ENCODE measurements at places on chromosomes 2 and 18.

GRCh38 chr2:224944707-224945547 is 97.3 kb downstream of the DOCK10 start:
- no peak for DNase-seq

DNA sequence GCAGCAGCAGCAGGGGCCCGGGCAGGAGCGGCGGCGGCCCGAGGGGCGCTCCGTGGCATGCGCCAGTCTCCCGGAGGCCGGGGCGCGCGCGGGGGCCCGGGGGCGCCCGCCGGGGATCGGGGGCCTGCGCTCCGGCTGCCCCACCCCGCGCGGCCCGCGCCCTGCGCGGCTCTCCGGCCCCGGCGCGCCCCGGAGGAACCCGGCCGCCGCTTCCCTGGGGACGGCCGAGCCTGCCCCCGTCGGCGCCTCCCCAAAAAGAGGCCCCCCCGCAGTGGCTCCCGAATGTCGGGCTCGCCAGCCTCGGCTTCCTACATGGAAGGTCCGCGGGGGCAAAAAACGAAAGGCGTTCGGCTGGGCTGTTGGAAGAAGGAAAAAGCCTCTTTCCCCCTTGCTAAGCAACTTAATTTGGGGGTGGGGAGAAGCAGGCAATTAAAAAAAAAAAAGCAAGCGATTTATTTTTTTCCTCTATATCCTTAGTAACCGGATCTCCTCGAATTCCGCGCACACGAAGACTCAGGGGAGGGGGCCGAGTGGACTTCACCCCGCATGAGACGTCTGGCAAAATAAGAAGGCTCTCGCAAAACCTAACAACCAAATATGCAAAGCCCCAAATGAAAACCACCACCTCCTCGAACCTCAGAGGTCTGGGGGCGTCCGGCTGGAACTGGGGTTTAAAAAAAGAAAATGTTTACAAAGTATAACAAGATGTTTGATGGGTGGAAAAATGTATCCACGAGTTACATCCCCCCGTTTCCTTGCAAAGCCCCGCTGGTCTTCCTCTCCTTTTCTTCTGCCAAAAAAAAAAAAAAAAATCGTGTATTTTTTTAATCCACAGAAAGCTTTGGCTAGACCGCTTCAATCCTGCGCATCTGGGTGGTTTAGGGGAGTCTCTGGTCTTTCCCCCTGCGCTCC is at the start of gene SMAD7:
SMAD7 (minus strand) TSS at position 430 of the 912 bp plus-strand sequence. CDS start 541 bp downstream, outside the sequence.
- no peak for DNase-seq

DNA sequence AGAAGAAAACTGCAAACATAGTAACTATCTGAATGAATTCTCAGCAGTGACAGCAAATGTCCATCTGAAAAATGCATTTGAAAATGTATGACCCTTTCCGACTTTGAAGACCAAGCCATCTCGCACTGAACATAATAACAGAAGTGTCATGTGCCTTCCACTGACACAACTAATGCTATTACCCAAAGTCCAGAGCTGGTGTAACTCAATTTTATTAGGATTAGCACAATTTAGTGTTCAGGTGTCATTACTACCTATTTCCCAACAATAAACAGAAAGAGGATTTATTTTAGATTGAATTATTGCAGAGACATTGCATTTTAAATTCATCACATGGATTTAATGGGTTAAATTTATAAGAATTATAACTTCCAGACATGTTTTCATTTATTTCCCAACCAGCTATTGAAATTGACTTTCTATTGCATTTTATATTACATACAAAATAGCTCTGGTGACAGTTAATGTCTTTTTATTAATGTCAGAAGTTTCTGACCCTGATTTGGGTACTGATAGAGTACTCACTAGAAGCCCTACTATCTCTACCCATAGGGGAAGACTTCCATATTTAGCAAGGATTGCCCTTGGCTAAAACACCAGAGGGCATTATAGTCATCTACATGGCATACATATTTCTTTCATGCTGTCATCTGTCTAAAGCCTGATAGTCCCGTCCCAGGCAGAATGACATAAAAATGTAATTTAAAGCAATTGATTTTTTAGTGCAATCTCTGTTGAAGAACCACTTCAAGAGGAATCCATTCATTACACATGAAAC is 7.0 kb upstream of the STK39 start:
- no peak for DNase-seq

GRCh38 chr2:157256626-157257025 is 879 bp upstream of the GALNT5 start:
- no peak for DNase-seq

- DNase-seq = no peak
Observed at GRCh38 chr18:48615566-48616401, 77.0 kb downstream of the CTIF start.

DNA sequence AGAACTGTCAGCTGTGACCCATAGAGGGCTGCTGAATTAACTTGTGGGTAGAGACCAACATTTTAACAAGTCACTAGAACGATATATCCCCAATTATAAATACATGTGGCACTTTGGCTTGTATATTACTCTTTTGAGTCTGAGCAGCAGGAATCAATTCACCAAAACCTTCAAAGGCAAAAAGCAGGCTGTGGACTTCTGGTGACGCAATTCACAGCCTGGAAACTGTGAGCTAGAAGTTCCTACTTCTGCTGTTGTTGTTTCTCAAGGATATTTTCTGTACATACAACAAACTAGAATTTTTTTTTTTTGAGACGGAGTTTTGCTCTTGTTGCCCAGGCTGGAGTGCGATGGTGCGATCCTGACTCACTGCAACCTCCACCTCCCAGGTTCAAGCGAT is 37.3 kb downstream of the PTCD3 start:
- DNase-seq = no peak

DNA sequence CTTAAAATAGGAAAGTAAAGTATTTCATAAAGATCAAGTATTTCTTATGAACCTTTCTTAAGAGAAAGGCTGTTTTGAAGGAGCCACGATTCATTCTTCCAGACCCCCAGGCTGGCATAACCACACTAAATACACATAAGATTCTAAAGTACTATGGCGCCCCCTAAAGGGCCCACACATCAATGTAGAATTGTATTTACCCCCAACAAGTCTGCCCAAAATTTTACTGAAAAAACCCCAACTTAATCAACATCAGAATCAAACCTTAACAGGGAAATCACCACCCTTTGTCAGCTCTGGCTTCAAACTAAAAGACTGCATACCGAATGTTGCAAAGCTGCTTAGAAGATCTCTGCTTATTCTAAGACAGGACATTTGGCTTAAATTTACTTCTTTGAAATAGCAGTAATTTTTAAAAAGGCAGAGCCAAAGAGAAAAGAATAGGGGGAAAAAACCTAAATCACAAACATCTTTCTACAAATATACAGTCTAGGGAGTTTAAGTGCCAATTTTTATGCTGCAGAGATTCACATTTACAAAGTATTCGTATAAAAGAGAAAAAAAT is 20.4 kb upstream of the BCL2 start:
- DNase-seq = no peak

DNA sequence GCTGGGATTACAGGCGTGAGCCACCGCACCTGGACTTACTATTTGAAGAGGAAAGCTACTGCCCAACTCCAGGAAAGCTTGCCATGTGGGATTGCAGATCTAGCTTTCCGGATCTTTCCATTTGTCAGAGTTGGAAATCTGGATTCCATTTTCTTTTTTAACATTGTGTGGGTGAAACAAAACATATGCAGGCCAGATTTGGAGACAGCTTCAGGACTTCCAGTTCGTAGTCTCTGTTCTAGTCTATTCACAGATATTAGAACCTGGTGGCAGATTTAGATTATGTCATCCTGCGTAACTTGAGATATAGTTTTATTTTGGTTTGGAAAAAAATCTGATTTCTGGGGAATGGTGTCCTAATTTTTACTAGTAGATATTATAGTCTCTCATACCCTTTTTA is 70.5 kb downstream of the ZNF236 start:
- no peak for DNase-seq

DNA sequence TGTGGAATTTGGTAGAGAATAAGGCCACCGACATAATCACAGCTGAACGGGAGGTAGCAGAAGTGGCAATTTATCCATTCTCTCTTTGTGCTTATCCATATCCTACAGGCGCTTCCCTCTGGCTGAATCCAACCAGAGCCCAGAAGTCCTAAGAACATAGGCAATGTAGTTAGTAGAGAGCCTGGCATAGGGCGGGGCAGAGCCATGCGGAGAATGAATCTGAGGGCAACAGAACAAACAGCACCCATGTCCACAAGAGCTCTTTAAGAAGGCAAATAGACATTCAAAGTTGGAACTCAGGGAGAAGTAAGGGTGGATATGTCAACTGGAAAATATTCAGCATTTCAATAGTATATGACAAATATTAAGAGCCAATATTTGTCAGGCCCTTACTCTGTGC is 305.9 kb upstream of the VWC2L start:
- DNase-seq = no peak

DNA sequence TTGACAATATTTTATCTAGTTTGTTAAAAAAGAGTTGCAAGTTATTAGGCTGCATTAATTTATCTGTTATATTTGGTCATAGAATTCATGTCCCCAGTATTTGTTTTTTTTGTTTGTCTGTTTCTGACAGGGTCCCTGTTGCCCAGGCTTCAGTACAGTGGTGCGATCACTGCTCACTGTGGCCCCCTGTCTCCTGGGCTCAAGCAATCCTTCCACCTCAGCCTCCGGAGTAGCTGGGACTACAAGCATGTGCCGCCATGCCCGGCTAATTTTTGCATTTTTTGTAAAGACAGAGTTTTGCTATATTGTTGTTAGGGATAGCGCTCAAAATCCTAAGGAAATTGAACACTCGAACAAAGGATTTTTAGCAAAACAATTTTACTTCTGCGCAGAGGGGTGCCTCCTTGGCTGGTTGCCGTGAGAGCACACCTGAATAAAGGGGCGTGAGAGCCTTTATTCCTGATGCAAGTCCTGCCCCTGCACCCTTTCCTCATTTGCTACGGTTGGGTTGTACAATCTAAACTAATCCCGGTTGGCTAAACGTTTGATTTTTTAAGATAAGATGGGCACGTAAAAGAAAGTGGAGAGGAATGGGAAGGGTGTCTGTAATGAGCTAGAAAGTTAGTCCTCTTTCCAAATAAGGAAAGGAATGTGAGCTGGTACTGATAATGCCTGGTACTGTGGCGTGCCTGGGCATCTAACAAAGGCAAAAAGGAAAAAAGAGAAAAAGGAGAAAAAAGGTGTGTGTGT is 65.5 kb downstream of the COMMD1 start:
- DNase-seq = no peak

DNA sequence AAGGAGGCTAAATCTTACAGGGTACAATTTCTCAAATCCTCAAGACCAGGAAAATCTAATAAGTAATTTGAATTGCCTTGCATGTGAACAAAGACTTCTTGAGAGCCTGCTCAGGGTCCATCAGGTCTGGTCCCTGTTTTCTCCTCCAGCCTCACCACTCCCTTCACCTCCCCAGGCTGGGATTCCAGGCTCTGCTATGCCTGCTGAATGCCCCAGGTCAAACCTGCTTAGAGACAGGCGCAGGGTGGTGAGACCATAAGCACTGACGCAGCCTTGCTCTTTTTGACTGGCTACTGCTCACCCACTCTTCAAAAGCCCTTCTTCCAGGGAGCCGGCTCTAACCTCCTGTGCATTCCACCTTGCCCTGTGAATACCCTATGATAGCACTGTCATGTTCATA is 356.4 kb upstream of the ACVR2A start:
- DNase-seq = no peak

GRCh38 chr2:25514043-25514637 is 159.2 kb downstream of the DTNB start:
- no peak for DNase-seq

DNA sequence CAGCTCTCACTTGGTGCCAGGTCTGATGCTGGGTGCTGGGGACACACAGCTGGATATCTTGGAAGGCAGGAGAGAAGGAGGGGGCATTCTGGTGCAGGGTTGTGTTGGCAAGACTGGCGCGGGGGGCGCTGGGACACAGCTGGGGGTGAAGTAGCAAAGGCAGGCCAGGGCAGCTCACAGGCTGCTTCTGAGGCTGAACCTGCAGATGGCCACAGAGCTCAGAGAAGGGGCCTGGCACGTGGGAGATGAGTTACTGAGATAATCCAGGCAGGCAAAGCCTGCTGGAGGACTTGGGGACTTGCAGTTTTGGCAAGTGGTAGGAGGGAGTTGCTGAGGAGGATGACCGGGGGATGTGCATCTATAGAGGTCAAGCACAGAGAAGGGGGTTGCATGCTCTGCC is 16.2 kb upstream of the DGKD start:
- DNase-seq = no peak

DNA sequence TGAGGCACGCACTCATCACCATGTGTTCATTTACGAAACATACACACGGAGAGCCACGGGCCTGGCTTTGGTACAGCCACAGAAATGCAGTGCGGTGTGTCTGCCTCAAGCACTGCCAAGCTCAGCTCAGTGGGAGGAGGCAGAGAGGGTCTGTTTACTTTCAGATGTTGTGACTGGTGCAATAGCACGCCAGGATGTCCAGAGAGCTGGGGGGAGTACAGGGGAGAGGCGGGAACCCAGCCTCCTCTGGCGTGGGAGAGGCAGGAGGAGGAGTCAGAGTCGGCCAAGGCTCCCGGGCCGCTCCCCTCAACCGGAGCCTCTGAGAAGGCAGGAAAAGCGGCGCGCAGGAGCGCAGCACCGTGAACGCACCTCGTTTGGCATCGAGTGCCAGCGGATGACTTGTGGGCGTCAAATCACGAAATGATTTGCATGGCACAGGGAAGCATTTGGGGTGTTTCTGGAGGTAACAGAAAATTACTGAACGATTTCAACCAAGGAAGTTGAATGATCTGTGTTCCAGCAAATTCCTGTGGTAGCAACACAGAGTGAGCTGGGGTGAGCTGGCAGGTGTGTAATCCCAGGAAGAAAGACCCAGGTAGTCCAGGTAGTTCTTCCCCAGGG is 143.0 kb downstream of the ZNF516 start:
- DNase-seq = peak; percentile 43

GRCh38 chr2:182862091-182862490 is 4.3 kb downstream of the FRZB start:
- DNase-seq = no peak

DNA sequence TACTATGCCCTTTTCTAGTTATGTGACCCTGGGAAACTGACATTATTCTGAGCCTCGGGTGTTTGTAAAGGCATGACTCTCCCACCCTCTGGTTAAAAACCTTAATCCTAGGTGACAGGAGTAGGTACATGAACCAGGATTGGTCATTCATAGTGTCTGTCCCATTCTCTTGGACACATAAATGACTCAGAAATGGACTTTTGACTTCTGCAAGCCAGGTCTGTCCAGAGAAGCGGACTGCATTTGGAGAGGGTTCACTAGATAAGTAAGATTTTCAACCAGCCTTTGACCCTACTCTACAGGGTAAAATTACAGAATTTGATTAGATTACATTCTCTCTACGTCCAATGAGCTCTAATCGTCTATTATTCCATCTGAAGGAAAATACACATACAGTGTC is 285.9 kb downstream of the DPP10 start:
- no peak for DNase-seq

- DNase-seq = no peak
Observed at GRCh38 chr2:181674461-181674860, 5.9 kb downstream of the NEUROD1 start.
